HTR-8/SVneo (cell line): ENCODE measurements at places on chromosomes 7 and 10.

DNA sequence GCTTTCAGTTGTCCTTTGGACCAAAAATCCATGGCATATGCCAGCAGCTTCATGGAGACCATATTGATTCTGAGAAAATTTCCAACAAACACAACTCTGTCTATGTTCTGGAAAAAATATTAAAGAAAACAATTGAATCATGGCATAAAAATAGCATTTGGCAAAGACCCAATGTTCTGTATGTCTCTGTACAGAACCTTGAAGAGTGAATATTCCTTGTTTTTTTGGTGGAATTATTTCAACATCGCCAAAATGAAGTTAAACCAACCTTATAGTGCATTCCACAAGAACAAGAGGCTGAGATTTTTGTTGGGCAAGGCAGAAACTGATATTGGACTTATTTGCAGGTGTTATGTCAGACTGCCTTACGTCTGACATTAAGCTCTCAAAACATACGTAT is 53.3 kb upstream of the SLC16A12 start:
- no peak for DNase-seq

GRCh38 chr10:119715628-119716505 is 10.0 kb upstream of the INPP5F start:
- DNase-seq: no peak

DNA sequence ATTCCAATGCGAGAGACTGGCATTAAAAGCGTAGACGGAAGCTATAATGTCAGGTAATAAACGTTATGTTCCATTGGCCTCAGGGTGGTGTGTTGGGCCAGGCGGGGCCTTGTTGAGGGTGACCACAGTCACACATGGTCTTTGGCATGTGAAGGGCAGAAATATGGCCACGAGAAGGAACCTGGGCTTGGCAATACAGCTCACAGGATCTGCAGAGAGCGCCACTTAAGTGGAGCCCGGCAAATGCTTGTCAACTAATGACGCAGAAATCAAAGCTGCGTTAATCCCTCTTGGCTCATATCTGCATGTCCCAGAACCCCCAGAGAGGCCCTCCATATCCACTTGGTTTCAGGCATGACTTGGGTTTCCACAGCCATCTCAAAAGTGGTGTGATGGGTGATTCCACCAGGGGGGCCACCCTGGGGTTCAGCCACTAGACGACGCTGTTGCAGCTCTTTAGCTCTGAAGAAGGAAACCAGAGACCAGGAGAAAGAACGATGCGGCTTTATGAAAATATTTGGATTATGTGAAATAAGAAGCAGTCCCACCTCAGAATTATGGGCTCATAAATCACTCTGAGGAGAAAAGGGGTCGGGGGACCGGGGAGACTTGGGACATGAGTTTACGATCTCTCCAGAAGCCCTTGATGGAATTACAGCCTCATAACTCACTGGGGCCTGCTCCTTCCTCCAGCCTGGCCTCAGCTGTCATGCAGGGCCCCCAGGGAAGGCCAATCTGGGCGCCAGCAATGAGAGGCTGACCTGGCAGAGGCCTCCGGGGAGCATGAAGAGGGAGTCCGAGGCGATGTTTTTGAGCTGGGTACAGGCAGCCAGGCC is 462.5 kb downstream of the PLXNA4 start:
- DNase-seq: peak; percentile 5

DNA sequence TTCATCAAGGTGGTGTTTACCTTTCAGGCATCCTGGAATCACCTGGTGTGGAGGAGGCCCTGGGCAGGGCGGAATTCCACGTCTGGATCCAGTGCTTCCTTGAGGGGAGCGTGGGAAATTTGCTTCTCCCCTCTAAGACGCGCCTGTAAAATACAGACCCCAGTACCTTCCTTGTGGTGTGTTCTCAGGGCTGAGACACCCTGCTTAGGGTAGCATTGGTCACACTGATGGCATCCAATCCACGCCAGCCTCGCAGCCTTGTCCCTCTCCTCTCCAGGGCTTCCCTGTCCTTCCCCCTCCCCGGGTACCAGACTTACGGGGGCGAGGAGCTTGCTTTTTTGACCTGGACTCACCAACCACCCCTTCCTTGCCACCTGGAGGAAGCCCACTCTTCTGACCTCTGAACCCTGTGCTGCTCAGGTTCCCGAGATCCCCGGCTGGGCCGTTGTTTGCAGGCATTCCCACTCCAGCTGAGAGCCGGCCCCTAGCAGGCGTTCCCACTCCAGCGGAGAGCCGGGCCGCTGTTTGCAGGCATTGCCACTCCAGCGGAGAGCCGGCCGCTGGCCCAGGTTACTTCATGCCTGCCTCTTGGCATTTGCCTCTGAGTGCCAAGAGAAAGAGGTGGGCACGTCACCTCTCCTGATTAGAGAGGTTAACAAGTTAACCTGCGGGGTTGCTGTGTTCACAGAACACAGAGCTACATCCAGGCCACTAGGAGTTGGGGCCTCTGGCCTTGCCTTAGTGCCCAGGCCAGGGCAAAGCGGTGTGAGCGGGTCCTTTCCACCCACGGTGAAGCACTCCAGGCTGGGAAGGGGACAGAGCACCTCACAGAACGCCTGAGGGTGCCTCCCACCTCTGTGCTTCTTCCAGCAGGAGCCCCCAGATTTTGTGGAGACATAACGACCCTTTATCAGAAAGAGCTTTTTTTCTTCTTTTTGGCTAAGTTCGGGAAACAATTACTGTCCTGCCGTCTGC is 254.0 kb upstream of the PPP2R2D start:
- no peak for DNase-seq

- DNase-seq: no peak
Observed at GRCh38 chr10:1515780-1516491, 221.4 kb downstream of the ADARB2 start.

- DNase-seq: no peak
Observed at GRCh38 chr10:52751337-52751736, 21.2 kb downstream of the MBL2 start.

- no peak for DNase-seq
Observed at GRCh38 chr10:116151076-116151475, 121.9 kb downstream of the GFRA1 start.

- DNase-seq: peak; percentile 69
Observed at GRCh38 chr10:24894309-24894708, 58.1 kb downstream of the PRTFDC1 start.

- no peak for DNase-seq
Observed at GRCh38 chr7:85226361-85227085, 39.7 kb upstream of the SEMA3D start.

DNA sequence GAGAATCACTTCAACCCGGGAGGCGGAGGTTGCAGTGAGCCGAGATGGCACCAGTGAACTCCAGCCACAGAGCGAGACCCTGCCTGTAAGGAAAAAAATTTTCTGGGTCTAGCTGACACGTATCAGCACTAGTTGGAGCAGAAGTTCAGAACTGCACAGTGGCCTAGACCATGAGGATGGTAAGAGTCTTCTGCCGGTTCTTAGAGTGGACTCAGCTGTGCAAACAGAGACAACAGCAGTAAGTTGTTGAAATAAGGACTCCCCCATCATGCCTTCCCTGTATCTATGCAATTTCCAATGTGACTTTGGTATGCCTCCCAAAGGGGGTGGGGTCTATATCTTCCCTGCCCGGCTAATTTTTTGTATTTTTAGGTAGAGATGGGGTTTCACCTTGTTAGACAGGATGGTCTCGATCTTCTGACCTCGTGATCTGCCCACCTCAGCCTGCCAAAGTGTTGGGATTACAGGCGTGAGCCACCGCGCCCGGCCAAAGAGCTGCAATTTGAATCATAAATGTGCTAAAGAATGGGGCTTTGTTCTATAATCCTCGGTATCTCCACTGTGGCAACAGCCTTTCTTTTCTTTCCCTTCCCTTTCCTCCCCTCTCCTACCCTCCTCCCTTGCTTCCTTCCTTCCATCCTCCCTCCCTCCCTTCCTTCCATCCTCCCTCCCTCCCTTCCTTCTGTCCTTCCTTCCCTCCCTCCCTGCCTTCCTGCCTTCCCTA is 14.5 kb upstream of the RNF216 start:
- DNase-seq: no peak

DNA sequence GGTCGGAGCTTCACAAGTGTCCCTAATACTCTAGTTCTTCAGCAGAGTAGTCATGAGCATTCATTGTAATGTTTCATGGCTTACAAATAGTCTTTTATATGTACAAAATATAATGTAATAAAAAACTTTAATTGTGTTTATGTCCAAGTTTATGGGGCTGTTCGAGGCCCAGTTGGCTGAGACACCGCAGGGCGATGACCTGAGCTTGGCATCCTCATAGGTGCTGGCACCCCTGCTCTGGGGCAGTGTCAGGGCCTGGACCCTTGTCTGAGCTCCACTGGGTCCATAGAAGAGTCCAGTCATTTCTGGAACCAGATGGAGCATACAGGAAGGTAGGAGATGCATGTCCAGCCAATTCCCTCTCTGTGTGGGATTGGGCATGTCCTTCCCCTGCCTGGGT is 12.9 kb upstream of the ZMIZ1 start:
- DNase-seq: no peak

- DNase-seq: no peak
Observed at GRCh38 chr10:62748386-62748785, 56.1 kb upstream of the ADO start.

DNA sequence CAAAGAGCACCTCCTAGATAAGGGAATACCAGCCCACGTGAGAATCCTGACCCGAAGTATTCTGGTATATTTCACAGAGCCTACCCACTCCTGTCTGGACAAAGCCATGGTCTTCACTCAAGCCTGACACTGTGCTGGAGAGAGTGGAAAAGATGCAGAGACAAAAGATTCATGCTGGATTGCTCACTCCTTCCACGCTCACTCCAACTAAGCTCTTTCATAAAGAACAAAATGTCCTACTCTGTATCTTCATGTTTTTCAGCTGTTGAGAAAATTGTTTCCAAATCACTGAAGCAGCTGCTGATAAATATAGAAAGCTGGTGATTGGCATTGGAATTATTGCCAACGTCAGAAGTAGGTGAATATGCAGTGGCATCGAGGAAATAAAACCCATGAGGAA is 106.0 kb downstream of the ABLIM1 start:
- no peak for DNase-seq

- no peak for DNase-seq
Observed at GRCh38 chr10:87739703-87740102, 78.3 kb downstream of the ATAD1 start.

DNA sequence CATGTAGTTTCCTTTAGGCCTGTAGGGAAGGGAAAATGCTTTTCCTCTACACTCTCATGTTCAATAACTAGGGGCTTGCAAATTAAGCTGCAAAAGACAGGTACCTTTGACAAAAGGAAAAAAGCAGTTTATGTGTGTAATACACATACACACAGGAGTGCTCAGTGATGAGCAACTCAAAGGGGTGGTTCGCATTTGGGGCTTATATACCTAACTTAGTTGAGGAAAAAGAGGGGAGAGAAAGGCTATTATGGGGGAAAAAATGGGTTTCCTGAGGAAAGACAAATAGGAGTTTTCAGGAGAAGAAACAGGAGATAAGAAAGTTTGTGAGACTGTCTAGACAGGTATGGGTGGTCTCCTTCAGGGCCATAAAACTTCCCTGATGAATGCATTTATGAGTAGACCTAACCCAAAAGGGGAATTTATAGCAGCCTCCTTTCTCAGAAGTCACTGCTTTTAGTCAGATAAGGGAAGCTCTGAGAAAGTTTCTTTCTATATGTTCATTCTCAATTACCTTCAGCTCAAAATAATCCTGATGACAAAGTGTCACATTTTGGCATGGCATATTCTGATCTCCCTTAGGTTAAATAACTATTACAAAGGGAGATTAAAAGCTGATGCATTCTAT is 55.2 kb upstream of the EZH2 start:
- DNase-seq: no peak

- DNase-seq: no peak
Observed at GRCh38 chr10:78804411-78805032, 264.2 kb upstream of the ZMIZ1 start.

GRCh38 chr7:94245500-94245899 is 149.2 kb upstream of the COL1A2 start:
- DNase-seq: no peak

GRCh38 chr10:131954356-131954965 is 27.3 kb downstream of the BNIP3 start:
- no peak for DNase-seq

DNA sequence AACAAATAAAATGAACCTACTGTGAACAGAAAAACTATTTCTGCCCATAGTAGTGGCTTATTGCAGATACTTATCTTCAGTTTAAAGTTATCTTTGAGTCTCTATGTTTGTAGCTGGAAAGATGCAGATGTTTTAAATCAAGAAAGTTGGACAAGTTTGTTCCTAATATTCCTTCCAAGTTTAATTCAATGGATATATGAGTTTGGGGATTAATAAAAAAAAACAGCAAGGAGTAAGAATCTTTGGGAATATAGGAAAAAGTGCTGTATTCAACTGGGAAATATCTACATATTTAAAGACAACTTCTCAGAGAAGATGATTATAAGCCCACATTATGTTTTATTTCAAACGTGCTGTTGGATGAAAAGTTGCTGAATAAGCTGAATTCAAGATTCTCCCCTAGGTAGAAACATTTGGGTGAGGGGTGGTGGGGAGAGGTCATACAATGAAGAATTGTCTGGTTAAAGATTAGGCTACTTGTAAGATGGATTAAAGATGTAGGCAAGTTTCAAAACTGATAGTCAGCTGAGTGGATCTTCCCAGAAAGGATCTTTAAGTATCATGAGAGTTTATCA is 1135.2 kb downstream of the CNTNAP2 start:
- DNase-seq: no peak

- no peak for DNase-seq
Observed at GRCh38 chr10:12357525-12358151, 8.3 kb downstream of the CAMK1D start.

DNA sequence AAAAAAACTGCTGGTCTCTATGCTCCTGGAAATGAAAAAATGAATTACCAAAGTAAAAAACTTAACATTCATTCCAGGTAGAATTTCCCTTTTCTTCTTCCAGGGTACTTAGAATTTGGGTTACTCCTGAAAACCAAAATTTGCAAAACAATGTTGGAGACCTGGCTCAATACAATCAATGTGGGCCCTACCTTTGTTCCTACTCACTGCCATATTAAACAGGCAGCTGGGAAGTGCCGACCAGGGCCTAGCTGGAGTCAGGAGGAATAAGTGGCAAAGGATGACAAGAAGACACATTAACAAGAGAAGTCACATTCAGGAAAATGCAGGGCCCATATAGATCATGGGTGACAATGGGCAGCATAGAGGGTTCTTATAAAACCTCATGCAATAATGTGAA is 6.4 kb upstream of the AGK start:
- DNase-seq: no peak

GRCh38 chr7:151503902-151504714 is 15.6 kb downstream of the RHEB start:
- DNase-seq: no peak

DNA sequence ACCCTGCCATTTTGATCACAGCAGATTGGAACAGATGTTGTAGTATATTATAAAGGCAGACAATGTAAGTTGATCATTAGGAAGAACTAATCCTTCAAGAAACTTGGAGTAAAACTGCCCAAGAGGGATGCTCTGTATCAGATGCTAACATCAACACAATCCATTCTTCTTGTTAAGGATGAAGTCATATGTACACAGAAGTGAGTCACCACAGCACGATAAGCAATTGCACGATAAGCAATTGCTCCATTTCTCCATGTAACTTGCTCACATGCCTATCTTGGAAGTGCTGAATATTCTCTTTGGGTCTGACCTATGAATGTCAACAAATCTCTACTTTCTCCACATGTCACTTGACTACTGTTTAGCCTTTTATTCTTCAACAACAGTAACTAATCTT is 41.5 kb upstream of the DMTF1 start:
- no peak for DNase-seq

- no peak for DNase-seq
Observed at GRCh38 chr7:36276428-36277248, 113.0 kb upstream of the ANLN start.
